Astrocyte (in vitro differentiated cells and primary cell): ENCODE measurements at places on chromosomes 3 and 15. TPM values are rescaled to one million over a fixed set of nuclear protein-coding genes. Genes with fewer than 3 reads are reported as not detected.

GRCh38 chr3:135148398-135149020 lies 353.4 kb downstream of the EPHB1 start:
- no peak for DNase-seq

DNA sequence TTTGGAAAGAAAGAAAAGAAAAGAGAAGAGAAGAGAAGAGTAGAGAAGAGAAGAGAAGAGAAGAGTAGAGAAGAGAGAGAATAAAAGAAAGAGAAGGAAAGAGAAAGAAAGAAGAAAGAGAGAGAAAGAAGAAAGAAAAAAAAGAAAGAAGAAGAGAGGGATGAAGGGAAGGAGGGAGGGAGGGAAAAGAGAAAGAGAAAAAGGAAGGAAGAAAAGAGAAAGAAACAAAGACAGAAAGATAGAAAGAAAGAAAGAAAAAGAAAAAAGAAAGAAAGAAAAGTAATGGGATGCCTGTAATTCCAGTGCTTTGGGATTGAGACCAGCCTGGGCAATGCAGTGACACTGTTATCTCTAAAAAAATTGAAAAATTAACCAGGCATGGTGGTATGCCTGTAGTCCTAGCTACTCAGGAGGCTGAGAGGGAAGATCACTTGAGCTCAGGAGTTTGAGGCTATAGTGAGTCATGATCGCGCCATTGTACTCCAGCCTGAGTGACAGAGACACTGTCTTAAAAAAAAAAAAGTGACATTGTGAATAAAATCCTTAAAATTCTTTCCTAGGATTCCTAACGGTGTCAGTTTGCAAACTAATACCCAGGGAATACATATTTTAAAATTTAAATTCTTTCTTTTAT lies 1.7 kb downstream of the RASL12 start:
- peak; percentile 36 for DNase-seq

DNA sequence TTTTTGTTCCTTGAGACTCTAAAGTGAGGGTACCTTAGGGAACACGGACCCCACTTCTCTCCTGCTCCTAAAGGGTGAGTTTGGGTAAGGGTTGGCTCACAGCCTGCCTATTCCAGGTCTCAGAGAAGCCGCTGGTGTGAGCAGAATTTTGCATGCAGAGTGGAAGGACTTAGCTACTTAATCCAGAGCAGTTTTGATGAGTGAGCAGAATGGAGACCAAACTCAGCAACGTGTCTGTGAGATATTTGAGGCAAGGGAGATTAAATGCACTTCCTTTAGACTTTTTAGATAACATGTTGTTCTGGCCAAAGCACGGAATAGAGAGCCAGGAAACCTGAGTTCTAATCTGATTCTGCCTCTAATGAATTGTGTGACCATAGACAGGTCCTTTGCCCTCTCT lies 5.1 kb downstream of the SLC24A1 start:
- no peak for DNase-seq

GRCh38 chr3:122271246-122271898 lies 53.7 kb upstream of the CSTA start:
- no peak for DNase-seq

DNA sequence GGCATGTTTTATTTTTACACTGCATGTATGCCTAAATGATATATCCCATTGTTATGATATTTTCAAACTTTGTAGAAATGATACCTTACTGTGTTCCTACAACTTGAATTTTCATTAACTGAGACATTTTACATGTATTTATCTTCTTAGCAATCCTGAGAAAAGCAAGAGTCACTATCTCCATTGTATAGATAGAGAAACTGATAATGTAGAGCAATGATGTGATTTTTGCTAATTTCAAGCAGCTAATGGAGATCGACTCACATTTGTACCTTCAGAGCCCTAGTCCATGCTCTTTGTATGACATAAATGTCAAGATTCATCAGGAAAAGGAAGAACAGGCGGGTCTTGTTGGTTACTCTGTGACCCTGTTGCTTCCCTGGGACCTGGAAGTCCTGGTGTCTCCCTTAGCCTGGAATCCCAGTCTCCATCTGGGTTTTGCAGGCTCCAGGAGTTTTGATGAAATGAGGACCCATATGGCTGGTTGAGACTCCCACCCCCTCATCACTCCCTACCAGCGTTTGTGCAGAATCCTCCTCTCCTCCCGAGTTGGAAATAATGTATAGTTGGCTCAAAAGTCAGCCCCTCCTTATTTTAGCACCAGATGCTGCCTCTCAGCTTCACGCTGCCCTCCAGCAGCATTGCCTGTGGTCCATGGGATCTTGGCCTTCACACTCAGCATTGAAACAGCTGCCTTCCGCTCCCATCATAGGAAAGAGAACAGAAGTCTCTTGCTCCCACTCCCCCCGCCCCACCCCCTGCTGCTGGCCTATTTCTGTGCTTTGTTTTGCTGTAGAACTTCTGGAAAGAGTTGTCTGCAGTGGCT lies 67.1 kb downstream of the APBA2 start:
- DNase-seq: no peak

GRCh38 chr15:69648775-69649735 lies 196.4 kb downstream of the RPLP1 start:
- no peak for DNase-seq

DNA sequence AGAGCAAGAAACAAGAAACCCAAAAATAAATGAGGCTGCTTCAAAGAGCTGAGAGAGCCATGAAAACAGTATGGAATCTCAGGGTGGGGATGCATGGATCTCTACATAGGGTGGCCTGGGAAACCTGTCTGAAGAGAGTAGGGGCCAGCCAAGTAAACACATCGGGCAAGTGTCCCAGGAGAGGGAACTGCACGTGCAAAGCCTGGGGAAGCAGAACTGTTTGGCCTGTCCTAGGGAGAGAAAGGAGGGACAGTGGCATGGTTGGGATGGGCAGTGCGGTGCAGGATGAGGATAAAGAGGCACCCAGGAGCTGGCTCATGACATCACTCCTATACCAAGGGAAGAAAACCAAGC lies 269.0 kb upstream of the ST8SIA2 start:
- no peak for DNase-seq

GRCh38 chr15:63869371-63870042 lies 35.8 kb upstream of the HERC1 start:
- no peak for DNase-seq

- DNase-seq: no peak
Measured at GRCh38 chr3:79175870-79176269, 591.9 kb downstream of the ROBO1 start.

DNA sequence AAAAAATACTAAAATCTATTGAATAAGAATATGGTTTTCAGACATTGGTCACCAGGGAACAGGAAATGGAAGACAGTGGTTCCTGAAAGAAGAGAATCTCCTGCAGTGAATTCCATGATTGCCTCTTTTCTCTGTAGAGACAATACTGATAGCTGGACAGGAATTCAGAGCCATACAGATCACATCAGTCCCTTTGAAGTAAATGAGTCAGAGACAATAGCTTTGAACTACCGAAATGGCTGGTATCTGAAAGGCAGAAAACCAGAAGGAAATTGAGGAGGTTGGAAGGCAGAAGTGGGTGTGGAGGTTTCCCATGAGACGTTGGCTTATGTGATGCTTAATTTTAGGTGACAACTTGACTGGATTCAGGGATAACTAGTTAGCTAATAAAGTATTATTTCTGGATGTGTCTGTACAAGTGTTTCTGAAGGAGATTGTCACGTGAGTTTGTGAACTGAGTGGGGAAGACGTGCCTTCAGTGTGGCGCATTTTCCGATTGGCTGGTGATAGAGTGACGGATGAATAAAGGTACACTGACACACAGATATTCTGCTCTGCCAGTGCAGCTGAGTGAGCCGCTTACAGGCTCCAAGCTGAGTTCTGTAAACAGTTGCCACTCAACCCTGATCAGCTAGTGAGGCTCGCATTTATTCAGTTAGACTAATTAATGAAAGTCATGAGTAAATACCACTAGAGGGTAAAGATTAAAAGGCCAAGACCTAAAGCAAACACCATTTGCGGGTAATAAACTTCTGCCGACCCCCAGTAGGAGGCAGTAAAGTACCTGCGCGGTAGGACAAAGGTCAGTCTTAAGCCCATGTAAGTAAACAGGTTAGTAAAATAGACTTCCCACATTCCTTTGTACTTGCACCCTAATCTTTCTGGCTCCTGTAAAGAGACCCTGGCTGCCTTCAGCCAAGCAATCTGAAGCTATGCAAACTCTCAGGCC lies 1298.6 kb downstream of the SI start:
- DNase-seq: no peak

GRCh38 chr3:142657033-142657432 lies 60.8 kb downstream of the PLS1 start:
- no peak for DNase-seq

The WDR93 gene
- total RNA-seq: not detected in 2 replicates

The GRK7 gene
- total RNA-seq: not detected in 2 replicates
